ENCODE measurements at places on chromosomes 11 and 22.

GRCh38 chr22:20440637-20441591 lies 3.3 kb upstream of the SCARF2 start:
- DNase-seq: no peak

DNA sequence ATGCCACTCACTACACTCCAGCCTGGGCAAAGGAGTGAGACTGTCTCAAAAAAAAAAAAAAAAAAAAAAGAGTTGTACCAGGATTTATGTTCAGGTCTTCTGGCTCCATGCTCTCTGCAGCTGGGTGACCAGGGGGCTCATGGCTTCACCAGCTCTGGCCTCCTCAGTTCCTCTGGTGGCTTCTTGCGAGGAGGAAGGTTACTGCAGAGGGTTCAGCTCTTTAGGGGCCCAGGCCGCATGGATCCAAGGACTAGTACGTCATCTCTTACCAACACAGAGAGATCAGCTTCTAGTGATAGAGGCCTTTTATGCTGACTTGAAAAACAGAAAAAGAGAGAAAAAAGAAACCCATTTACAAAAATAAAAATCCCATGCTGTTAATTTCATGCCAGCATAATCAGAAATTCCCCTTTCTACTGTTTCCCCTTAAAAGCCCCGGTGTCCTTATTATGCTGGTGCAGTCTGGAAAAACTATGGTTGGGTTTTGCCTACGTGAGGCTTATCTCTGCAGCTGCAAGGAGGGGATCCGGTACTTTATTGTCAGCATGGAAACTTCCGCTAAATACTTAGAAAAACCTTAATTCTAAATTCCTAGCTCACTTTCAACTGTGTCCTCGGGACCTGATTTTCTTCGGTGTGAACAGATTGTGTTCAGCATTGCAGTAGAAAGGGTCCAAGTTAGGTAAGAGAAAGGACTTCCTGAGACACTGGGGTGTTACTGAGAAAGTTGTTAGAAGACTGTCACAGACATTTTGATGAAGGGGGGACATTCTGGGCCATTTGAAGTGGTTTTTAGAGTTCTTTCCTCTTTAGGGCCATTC lies 13.7 kb downstream of the ZBTB16 start:
- DNase-seq: no peak

GRCh38 chr11:114892381-114893197 lies 214.3 kb downstream of the NXPE2 start:
- DNase-seq: peak; percentile 26

- peak; percentile 34 for DNase-seq
Observed at GRCh38 chr11:47259232-47259977, 1.6 kb downstream of the NR1H3 start.

- DNase-seq: no peak
Observed at GRCh38 chr22:16831257-16831656, 6.0 kb upstream of the XKR3 start.

GRCh38 chr11:94424662-94425061 lies 23.4 kb upstream of the GPR83 start:
- no peak for DNase-seq

- no peak for DNase-seq
Observed at GRCh38 chr11:132587716-132588115, 944.6 kb downstream of the OPCML start.

GRCh38 chr11:24093375-24093774 lies 403.5 kb upstream of the LUZP2 start:
- DNase-seq: peak; percentile 96

DNA sequence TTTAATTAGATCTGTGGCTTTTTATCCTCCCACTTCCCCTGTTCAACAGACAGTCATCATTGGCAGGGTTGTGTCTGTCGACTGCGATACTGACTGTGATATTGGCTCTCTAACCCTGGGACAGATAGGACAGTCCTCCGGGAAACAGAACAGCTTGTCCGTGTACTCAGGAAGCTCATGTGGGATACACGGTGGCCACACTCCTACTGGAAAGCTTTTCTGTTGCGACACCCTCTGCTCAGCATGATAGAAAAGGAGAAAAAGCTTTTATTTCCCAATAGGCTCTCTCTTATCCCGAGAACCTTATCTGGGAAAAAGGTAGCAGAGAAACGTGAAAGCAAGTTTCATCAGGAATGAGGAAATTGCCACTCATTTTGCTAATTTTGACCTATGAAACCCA lies 60.4 kb upstream of the HSPA8 start:
- no peak for DNase-seq

DNA sequence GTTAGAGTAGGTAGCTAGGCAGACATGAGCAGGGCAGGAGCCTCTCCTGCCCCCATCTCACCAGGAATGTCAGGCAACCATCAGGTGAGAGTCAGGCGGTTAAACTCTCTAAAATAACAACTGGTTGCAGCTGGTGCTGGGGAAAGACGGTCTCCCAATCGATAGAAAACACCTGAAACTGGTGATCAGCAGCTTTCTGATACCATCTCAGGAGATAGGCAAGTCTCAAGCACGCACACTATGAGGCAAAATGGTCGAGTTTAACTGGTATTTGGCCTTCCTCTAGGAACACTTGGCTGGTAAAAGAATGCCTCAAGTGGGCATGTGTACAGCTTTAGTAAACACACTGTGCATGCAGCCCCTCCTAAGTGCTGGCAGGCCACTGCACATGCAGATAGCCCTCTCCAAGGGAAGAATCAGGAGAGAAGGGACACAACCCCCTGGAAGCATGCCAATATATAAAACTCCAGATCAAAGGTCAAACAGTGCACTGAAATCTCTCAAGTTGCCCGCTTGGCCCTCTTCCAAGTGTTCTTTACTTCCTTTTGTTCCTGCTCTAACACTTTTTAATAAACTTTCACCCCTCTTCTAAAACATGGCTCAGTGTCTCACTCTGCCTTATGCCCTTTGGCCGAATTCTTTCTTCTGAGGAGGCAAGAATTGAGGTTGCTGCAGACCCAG lies 88.7 kb downstream of the USP35 start:
- DNase-seq: peak; percentile 44

DNA sequence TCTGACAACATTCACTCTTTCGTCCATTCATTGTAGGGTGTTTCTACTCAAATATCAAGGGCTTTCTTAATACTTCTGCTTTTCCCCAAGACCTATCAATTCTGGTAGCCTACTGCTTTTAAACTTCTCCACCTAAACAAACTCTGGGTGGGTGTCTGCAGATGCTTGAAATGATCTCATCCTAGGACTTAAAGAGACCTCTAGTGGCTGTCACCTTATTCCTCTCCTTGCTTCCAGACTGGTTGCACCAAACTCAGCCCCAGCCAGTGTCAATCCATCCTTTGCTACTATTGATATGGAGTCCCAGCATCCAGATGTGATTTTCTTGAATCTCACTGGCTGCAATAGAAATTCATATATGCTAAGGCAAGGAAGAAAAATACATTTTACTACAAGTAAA lies 274.7 kb downstream of the NXPE2 start:
- peak; percentile 52 for DNase-seq

- DNase-seq: peak; percentile 91
Observed at GRCh38 chr22:46043816-46044620, 67.1 kb upstream of the WNT7B start.

DNA sequence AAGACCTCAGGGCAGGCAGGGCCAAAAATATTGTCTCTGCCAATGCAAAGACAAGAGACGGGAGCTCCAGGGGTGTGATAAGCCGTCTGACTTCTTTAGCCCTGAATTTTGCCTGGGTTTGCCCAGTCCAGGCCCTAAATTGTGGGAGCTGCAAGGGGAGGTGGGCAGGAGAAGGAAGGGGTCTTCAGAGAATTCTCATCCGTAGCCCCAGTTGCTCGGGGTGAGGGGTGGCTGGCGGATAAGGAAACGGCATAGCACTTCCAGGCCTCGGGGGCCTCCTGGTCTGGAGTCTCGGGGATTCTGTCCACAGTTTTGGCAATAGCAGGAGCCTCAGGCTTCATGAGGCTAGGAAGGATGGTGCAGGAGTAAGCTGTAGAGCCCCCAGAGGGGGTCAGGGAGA lies 7.4 kb downstream of the CD5 start:
- DNase-seq: no peak

- no peak for DNase-seq
Observed at GRCh38 chr11:88064097-88064705, 111.0 kb downstream of the RAB38 start.

DNA sequence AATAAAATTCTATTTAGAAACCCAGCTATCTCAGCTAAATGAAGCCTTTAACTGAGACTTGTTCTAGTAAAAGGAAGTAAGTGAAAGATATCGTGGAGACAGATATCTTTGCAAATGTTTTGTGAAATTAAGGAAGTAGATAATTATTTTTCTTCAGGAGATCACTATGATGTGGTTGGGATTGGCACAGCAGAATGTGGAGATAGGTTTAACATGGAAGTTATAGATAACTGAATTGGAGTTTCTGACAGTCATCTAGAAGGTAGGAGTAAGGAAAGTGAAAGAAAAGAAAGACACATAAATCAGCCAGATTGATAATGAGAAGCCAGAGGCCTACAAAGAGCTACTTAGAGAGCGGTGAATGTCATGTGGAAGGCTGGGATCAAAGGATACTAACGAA lies 4.7 kb upstream of the CASP5 start:
- no peak for DNase-seq

DNA sequence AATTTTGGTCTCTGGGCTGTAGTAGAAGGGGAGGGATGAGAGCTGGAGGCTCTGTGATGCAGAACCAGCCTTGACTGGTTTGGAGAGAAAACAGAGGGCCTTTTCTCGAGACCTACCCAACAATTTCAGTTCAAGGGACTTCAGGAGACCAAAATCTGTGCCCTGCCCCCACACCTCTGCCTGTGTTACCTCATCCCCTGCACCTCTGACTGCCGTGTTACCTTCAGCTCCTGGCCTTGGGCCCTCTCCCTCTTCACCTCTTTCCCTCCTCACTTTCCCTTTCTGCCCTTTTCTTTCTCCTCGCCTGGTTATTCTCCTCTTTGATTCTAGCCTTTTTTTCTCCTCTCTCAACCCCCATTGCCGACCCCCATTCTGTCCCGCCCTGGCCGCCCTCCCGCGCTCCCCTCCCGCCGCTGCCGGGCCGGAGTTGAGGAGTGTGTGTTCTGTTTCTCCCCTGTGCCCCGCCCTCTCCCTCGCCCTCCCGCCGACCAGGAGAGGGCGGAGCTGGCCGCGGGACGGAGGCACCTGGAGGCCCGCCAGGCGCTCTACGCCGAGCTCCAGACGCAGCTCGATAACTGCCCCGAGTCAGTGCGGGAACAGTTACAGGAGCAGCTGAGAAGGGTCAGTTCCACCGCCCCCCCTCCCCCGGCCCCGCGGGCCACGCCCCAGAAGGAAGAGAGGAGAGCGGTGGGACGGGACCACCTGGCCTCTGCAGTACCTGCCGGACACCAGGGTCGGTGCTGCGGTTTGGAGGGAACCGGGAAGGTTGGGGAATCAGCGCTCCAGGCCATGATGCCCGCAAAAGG lies 27.2 kb downstream of the PHLDB1 start:
- DNase-seq: peak; percentile 92

- DNase-seq: peak; percentile 58
Observed at GRCh38 chr11:26286472-26287066, 45.4 kb upstream of the ANO3 start.

DNA sequence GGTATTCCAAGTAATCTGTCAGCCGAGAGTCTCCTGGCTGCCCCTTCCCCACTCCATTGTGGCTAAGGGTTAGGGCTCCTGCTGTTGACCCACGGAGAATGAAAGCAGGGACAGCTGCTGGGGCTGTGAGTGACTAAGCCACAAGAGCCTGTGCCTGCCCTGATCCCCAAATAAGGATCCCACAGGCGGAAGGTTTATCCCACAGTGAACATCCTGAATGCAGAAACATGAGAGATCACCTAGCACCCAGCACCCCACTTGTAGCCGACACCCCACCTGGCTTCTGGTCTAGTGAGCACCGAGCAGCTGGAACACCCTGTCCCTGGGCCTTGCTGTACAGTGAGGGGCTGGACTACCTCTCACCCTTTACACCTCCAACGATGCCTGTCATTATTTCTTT lies 117.7 kb upstream of the LMO1 start:
- DNase-seq: no peak

DNA sequence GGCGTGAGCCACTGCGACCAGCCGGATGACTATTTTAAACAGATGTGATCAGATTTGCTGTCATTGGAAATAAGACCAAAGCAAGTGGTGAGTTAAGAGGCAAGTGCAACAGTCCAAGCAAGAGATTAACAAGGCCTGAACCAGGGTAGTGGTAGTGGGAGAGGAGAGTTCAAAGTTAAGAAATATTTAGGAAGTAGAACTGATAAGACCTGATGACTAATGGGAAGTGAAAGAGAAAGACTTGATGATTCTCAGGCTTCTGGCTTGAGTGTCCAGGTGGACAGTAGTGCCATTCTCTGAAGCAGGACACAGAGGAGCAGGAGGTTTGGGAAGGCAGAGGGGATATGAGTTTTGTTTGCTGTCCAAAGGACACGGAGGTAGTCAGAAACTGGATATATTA lies 7.2 kb downstream of the NDUFC2 start:
- no peak for DNase-seq

- peak; percentile 79 for DNase-seq
Observed at GRCh38 chr11:76209375-76209972, 3.2 kb upstream of the WNT11 start.

GRCh38 chr11:2901854-2902783 lies 16.5 kb upstream of the CDKN1C start:
- peak; percentile 96 for DNase-seq

- no peak for DNase-seq
Observed at GRCh38 chr11:15835788-15836411, 520.4 kb downstream of the SOX6 start.

DNA sequence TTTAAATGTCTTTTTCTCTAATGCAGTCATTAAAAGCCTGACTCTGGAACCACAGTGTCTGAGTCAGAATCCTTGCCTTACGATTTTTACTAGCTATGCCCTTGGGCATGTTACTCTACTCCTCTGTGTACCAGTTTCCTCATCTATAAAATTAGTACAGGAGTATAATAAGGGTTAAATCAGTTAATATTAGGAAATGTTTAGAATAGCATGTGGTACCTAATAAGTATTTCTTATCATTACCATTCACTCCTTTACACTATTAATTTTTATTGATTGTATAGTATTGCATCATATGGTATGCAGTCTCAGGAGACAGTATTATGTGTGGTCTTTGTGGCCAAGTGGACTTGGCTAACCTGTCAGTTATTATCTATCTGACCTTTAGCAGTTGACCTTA lies 68.2 kb downstream of the METTL15 start:
- no peak for DNase-seq

DNA sequence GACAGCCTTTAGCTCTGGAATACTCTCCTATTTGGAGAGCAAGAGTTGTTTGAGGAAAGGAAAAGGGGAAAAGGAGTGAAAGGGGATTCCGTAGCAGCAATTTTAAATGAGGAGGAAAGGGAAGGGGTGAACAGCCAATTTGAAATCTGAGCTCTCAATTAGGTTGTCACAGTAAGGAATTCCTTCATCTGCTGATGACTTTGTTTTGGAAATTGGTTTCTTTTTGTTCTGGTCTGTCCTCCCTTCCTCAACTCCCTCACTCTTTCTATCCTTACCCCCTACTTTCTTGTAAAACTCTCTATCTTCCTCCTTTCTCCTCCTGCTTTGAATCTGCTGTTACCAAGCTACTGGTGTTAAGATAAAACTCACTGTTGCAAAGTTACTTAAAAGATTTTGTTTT lies 1155.6 kb downstream of the DLG2 start:
- DNase-seq: no peak

GRCh38 chr11:32894149-32894827 lies 1.7 kb downstream of the QSER1 start:
- DNase-seq: peak; percentile 95

- peak; percentile 75 for DNase-seq
Observed at GRCh38 chr22:29457730-29458129, 19.3 kb downstream of the RFPL1 start.
